ENCODE measurements at places on chromosomes 4 and X.

- no peak for DNase-seq
Measured at GRCh38 chr4:86544310-86544966, 49.7 kb upstream of the PTPN13 start.

DNA sequence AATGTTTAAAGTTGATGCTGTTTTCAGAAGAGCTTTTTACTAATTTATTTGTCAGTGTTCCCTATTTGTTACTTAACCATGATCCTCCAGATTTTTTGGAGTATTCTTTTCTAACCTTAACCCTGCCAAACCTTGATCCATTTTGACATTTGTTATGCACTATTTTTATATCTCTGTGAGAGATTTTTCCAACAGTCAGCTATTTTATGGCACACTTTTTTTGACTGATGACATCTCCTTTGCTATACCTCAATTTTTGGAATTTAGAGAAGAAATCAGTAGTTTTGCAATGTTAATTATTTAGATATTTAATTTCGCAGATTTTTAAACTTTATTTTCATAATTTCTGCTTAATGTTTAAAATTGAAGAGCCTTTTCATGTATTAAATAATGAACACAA is 66.0 kb downstream of the CPEB2 start:
- no peak for DNase-seq

GRCh38 chr4:84971319-84971932 is 4.9 kb upstream of the WDFY3 start:
- no peak for DNase-seq

DNA sequence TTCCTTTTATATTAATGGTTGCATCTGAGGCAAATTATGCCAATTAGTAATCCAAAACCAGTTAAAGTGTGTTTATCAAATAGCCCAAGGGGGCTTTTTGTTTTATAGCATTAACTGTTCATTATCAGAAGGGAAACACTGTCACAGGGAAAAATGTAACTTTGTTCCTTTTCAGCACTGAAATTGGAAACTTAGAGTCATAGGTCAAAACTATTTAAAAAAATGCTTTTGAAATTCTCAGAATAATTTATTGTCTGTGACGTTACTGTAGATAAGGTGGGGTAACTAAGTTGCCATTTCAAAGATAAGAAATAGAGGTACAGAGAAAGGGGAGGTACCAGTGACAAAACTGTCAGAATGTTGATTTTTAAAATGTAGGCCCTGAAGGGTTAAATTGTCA is 129.3 kb downstream of the AKAP4 start:
- no peak for DNase-seq

GRCh38 chrX:119981286-119982070 is 37.9 kb upstream of the NKAP start:
- DNase-seq, result no peak

DNA sequence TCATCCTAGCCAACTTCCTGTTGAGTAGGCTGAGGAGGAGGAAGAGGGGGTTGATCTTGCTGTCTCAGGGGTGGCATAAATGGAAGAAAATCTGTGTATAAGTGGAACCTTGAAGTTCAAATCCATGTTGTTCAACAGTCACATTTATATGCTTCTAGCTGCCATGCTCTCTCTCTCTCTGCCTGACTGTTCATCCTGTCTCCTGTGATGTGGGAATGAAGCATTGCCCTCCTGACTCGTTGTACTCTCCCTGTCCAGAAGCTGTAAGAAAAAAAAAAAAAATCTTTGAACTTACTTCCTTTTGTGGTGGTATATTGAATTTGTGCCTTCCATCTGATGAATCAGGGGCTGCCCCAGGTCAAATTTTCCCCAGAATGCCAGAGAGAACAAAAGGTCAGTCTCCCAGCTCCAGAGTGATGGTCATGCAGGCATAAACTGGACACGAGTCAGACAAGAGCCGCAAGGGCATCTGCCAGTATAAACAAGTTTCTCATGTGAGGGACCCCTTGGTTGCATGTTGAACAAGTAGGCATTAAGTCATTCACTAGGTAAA is 257.0 kb downstream of the IDS start:
- DNase-seq, result no peak

DNA sequence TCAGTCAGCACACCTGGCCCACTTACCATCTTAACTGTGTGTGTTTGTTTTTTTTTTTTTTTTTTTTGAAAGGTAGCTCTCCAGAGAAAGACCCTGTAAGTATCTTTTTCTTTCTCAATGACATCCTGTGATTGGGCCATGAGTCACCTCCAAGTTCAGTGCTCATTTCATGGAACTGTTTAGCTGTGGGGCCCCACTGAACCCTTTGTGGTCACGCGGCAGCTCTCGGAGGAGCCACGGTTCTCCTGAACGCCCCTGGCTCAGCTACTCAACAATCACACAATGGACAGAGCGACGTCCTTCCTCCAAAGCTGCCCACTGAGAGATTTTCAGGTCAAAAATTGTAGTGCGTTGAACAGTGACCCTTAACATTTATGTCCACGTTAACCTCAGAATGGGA is 14.2 kb upstream of the IL3RA start:
- no peak for DNase-seq

GRCh38 chr4:76690011-76690905 is 207.7 kb downstream of the SOWAHB start:
- DNase-seq, result no peak

- no peak for DNase-seq
Measured at GRCh38 chr4:182967403-182967802, 50.2 kb upstream of the DCTD start.

DNA sequence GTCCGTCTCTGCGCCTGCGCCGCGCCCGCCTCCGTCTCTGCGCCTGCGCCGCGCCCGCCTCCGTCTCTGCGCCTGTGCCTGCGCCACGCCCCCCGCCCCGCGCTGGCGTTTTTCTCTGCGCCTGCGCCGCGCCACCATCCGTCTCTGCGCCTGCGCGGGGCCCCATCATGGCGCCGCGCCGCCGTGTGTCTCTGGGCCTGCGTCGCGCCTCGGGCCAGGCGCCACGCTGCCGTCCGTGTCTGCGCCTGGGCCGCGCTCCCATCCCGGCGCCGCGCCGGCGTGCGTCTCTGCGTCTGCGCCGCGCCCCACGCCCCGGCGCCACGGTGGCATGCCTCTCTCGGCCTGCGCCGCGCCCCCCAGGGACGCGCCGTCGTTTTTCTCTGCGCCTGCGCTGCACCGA is 51.8 kb upstream of the DUX4 start:
- no peak for DNase-seq

DNA sequence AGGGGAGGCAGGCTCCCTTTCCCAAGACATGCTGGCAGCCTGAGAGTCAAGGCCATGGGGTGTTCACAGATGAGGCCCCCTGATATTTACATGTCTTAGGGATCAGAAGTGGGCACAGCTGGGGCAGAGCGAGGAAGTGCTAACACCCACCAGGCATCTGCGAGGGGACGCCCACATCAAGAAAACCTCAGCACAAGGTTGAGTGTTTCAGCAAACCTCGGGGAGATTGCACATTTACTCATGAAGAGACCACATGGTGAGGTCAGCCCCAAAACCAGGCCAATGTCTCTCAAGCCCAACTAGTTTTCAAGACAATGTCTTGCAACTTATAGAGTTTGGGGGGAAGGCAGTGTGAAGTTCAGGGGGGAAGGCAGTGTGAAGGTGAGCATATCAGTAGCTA is 55.2 kb downstream of the CLNK start:
- DNase-seq, result no peak

DNA sequence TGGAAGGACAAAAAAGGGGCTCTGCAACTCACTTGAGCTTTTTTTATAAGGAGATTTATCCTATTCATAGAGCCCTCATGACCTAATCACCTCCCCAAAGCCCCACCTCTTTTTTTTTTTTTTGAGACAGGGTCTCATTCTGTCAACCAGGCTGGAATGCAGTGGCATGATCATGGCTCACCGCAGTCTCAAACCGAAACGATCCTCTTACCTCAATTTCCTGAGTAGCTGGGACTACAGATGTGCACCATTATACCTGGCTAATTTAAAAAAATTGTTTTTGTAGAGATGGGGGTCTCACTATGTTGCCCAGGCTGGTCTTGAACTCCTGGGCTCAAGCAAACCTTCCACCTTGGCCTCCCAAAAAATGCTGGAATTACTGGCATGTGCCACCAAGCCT is 61.6 kb upstream of the PDGFRA start:
- no peak for DNase-seq

- DNase-seq, result no peak
Measured at GRCh38 chr4:7210824-7211223, 18.5 kb downstream of the SORCS2 start.

GRCh38 chr4:37799941-37800554 is 26.4 kb upstream of the PGM2 start:
- DNase-seq, result no peak

GRCh38 chr4:101527188-101527587 is 179.9 kb upstream of the PPP3CA start:
- DNase-seq, result no peak

GRCh38 chrX:47991263-47992094 is 12.3 kb downstream of the ZNF182 start:
- DNase-seq, result no peak

DNA sequence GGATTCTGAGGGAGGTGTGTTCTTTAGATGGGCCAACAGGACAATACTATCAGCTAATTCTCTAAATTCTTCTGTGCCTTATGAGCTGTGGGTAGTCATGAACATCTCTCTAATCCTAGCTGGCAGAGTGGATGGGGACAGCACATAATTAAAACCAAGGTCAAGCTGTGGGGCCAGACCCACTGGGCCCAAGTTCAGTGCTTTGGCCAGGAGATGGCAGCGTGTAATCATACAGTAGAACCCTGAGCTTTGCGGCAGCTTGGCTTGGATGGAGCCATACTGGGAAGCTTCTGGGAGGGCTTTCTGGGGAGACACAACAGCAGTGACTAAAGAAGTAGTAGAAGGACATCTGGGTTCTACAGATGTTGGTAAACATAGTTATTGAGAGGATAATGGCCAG is 140.3 kb upstream of the CXCL13 start:
- DNase-seq, result no peak

- DNase-seq, result no peak
Measured at GRCh38 chr4:152606753-152607152, 70.9 kb upstream of the FBXW7 start.

DNA sequence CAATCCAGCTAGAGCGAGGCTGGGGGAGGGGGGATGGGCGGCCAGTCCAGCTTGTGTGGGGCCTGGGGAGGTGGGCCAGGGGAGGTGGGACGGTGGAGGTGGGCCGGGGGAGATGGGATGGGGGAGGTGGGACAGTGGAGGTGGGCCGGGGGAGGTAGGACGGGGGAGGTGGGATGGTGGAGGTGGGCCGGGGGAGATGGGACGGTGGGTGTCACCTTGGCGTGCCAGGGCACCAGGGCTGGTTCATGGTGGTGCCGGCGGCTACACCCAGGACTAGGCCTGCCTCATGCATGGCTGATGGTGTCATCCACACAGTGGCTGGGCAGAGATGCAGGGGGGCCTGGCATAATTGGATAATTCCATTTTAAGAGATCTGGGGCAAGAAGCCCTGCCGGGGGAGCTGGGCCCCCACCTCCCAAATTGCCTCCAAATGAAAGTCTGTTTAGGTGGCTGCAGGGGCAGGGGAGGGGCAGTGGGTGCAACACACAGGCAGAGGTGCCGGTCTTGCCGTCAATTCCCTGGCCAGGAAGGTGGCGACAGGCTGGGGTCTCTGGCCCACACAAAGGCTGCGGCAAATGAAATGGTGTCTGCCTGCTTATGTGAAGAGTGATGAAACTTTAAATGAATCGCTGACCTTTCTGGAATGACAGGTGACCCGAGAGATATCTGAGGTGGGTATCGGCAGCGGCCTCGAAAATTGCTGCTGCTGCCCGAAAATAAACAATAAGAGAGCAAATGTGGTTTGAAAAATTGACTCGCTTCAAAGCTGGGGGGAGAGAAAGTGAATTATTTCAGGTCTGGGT is 82.1 kb downstream of the FAM53A start:
- DNase-seq, result no peak

DNA sequence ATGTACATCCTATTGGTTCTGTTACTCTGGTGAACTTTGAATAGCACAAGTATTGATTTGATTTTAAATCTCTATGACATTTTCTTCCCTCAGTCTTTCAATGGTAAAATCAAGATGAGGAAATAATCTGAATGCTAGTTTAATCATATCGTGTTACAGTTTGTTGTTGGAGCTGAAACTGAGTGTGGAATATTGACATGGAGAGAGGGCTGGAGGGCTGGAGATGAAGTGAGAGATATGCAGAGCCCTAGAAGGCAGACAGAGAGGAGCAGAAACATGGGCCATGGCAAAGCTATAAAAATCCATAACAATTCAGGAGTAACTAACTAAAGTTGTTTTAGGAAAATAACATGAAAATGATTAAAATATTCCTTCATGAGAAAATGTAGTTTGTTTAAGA is 141.1 kb downstream of the BANK1 start:
- no peak for DNase-seq

- no peak for DNase-seq
Measured at GRCh38 chr4:3417448-3417847, 24.3 kb upstream of the HGFAC start.

DNA sequence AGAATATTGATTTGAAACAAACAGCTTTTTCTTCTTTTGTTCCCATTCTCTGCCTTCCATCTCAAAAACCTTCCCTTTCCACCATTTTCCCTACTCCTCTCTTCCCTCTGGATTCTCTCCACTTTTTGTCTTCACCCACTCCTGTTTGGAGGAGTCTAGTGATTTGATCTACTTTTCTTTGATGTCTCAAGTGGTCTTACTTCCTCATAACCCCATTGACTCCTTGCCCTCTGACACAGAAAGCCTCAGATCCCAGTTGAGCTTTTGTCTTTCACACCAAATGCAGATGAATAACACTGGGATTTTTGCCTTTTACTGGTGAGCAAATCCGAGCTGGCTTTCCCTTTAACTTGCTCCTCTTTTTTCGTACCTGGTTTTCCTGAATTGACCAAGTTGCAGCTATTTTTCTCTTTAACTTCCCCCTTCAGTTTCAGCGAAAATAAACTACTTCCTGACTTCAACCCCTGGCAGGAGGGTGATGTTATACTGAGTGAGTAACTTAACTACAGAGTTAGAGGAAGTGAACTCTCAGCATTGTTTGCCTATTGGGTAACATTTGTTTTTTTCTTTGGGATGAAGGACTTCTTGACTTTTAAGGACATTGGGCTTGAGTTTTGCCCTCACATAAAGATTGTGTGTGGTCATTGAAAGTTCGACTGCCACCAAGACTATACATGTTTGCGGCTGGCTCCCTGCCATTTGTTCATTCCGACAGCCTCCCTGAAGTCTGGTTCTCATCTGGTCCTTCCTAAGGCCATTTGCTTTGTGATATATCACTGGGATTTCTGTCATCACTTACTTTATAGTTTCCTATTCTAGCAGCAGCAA is 392.8 kb upstream of the NR3C2 start:
- no peak for DNase-seq

Measured in activated CD4-positive, alpha-beta T cell treated with anti-CD3 and anti-CD28 coated beads, Interleukin-2, amount 50 U/mL, for 24 hours (primary cell).